Brain pericyte (primary cell): ENCODE measurements at places on chromosomes 5 and 9.

DNA sequence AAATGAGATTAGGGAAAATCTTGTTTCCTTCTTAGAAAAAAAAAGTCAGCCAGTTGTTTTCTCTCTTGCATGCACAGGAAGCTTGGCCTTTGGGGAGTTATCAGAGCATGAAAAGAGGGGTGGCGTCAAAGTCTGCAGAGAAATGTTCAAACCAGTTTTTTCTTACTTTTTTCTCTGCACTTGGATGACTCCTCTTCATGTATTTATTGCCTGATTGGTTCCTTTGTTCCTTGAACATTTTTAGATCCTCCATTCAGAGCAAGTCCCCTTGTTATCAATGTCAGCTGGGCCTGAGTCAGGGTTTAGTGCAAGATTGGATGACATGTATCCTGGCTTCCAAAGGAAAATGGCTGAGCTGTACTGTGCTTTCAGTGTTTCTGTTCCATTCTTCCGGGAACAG is 392.6 kb upstream of the BRINP1 start:
- no peak for DNase-seq

DNA sequence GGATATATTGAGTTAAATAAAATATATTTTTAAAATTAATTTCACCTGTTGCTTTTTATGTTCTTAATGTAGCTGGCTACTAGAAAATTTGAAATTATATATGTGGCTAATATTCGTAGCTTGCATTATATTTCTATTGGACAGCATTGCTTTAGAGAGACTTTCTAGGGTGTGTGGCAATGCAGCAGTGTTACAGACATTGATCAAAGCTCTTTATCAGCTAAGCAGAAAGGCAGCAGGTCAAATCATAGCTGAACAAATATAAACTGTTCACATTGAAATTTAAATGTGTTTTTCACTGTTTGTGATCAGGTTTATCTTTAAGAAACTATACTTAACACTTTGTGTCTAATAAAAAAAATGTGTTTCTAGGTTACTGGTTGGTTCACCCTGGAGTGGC is 52.6 kb downstream of the ITGA2 start:
- DNase-seq, result no peak

DNA sequence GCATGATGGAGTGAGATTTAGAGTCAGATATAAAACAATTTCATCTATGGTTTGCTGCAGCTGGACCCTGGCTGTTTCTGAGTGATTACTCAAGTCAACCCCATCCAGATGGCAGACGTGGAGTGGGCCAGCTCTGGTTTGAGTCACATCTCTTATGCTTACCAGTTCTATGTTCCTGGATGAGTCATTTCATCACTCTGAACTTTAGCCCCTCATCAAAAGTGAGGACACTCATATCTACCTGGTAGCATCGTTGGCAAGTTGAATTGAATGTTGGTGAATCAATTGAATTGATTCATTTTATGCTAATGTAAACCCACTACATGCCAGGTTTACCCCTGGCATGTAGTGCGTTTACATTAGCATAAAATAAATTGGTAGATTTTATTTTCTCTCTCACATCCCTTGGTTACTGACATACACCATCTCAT is 176.4 kb downstream of the FGF18 start:
- no peak for DNase-seq

GRCh38 chr9:116322521-116322920 is 168.9 kb downstream of the PAPPA start:
- no peak for DNase-seq

GRCh38 chr5:83919071-83920041 is 198.7 kb upstream of the HAPLN1 start:
- DNase-seq, result no peak

- DNase-seq, result no peak
Observed at GRCh38 chr5:35160486-35161116, 69.7 kb downstream of the PRLR start.

- DNase-seq, result no peak
Observed at GRCh38 chr5:141672841-141673813, 8.9 kb downstream of the ARAP3 start.

- no peak for DNase-seq
Observed at GRCh38 chr9:123131258-123131657, 97.8 kb downstream of the GPR21 start.

- DNase-seq, result no peak
Observed at GRCh38 chr5:179143446-179143845, 83.3 kb downstream of the ZNF354C start.

- no peak for DNase-seq
Observed at GRCh38 chr5:139954462-139954861, 88.6 kb downstream of the NRG2 start.

DNA sequence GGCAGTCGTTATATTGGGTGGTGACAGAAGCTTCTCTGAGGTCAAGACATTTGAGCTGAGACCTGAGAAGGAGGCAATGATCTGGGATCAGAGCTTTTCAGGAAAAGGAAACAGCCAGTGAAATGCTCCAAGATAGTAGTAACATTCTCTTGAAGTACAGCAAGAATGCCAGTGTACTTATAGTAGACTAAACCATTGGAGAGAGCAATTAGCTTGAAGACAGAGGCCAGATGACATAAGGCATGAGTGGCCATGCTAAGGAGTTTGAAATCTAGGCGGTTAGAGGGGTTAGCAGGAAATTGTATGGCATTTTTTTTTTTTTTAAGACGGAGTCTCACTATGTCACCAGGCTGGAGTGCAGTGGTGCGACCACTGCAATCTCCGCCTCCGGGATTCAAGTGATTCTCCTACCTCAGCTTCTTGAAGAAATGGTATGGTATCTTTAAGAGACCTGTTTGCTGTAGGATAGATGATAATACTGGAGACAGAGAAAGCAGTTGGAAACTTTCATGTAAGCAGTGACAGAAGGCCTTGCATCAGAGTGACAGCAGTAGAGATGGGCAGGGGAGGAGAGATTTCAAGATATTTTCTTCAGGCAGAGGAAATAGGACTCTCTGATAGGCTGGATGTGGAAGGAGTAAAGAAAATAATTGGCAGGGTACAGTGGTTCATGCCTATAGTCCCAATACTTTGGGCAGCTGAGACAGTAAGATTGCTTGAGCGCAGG is 482.2 kb upstream of the PAPPA start:
- DNase-seq, result no peak

GRCh38 chr5:126755593-126755992 is 21.3 kb upstream of the LMNB1 start:
- DNase-seq, result no peak

DNA sequence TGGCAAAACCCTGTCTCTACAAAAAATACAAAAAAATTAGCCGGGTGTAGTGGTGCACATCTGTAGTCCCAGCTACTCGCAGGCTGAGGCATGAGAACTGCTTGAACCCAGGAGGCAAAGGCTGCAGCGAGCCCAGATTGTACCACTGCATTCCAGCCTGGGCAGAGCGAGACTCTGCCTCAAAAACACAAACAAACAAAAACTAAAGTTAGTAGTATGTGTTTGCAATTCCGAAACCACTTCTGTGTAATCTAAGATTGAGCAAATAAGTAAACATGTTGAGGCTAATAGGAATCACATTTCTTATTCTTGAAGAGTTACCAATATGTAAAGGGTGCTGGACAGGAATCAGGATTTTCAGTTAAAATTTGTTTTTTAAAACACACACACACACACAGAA is 70.0 kb upstream of the SUSD1 start:
- DNase-seq, result no peak

DNA sequence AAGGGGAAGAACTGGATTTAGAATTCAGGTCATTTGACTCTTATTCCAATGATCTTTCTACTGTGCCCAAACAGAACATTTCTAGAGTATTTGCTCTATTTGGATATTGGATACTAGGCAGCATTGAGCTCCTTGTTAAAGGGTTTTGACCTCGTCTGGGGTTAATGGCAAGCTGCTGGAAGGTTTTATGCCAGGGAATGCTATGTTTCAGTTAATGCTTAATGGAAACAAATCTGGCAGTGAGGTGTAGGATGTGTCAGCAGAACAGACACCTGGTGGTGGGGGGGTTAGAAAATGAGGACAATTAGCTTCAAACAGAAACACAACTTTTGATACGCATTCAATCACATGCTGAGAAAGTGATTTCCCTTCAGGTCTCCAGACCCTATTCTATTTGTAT is 51.5 kb downstream of the AGXT2 start:
- DNase-seq, result no peak

- no peak for DNase-seq
Observed at GRCh38 chr5:138439477-138440158, 761 bp downstream of the REEP2 start.

GRCh38 chr9:126510564-126510963 is 103.2 kb upstream of the LMX1B start:
- no peak for DNase-seq

GRCh38 chr9:126205265-126205664 is 121.4 kb upstream of the MVB12B start:
- no peak for DNase-seq

GRCh38 chr9:107760469-107761242 is 271.1 kb upstream of the KLF4 start:
- no peak for DNase-seq
